ENCODE measurements at places on chromosomes 3 and 15.

- H3K27me3 ChIP-seq = peaks cover 21% of the 10 kb centered on the region
- no peak for DNase-seq
- no peak overlapping the region for H3K4me3 ChIP-seq
- no peak overlapping the region for H3K27ac ChIP-seq
- H3K4me1 ChIP-seq = peaks cover 8% of the 10 kb centered on the region
- no peaks in the 10 kb centered on the region for H3K36me3 ChIP-seq
These were observed 31.3 kb downstream of the GATM start for GRCh38 chr15:45347033-45347432.

- DNase-seq = no peak
- H3K27ac ChIP-seq = peak overlapping the region; percentile 92
- H3K4me3 ChIP-seq = no peak overlapping the region
- H3K27me3 ChIP-seq = no peaks in the 10 kb centered on the region
- peaks cover 9% of the 10 kb centered on the region for H3K36me3 ChIP-seq
These were observed 320.7 kb upstream of the GOLIM4 start for GRCh38 chr3:168416446-168416845.

GRCh38 chr3:5633960-5634359 lies 446.5 kb downstream of the EDEM1 start:
- H3K4me1 ChIP-seq = peaks cover 7% of the 10 kb centered on the region
- DNase-seq = no peak
- H3K4me3 ChIP-seq = no peak overlapping the region
- H3K27ac ChIP-seq = no peak overlapping the region

DNA sequence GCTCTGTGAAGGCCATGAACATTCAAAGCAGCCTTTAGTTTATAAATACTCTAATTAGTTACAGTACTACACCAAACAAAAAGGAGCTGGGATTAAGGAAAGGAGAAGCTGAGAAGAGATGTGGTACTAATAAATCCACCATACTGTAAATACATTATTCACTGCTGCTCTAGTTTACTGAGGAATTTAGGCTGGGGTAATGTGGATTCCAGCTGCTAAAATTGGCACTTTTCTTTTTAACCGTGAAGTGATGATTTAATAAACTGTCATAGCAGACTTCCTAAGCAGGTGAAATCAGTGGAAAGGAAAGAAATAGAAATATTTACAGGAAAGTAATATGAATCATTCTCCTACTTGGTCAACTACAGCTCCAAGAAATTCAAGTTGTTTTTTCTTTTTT lies 88.7 kb downstream of the TFG start:
- H3K4me3 ChIP-seq = no peak overlapping the region
- H3K36me3 ChIP-seq = no peaks in the 10 kb centered on the region
- no peak for DNase-seq
- H3K4me1 ChIP-seq = peaks cover 2% of the 10 kb centered on the region
- H3K27me3 ChIP-seq = peaks cover 5% of the 10 kb centered on the region

GRCh38 chr3:58157700-58158099 lies 53.1 kb downstream of the DNASE1L3 start:
- H3K4me3 ChIP-seq = no peak overlapping the region
- H3K4me1 ChIP-seq = peaks cover 29% of the 10 kb centered on the region
- DNase-seq = no peak
- H3K27me3 ChIP-seq = no peaks in the 10 kb centered on the region

DNA sequence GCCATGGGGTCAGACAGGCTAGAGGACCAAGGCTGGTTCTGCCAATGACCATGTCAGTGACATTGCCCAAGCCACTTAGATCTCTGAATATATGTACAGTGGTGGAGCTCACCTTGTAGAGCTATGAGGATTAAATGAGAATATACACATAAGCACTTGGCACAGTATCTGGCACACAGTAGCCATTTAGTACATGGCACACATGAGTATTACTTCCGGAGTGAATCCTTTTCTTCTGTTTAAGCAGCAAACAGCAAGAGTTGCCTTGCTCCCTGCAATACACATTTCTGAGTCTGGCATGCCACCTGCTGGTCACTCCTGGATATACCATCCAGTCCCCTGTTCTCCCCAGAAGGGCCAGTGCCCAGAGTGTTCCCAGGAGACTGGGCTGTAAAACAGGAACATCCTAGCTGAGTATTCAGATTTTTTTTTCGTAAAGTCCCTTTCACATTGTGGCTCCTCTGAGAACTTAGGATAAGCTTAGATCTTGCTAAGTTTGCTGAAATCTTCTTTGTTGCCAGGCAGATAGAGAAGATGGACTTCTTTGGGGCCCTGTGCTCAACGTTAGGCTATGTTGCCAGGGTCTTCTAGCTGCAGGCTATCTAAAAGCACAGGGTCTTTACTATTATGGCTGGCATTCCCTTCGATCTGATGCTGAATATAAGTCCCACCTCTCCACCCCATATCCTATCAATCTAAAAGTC lies 203.4 kb downstream of the ADAMTS9 start:
- peaks cover 7% of the 10 kb centered on the region for H3K4me1 ChIP-seq
- DNase-seq = peak; percentile 91
- H3K27me3 ChIP-seq = no peaks in the 10 kb centered on the region
- H3K36me3 ChIP-seq = no peaks in the 10 kb centered on the region

DNA sequence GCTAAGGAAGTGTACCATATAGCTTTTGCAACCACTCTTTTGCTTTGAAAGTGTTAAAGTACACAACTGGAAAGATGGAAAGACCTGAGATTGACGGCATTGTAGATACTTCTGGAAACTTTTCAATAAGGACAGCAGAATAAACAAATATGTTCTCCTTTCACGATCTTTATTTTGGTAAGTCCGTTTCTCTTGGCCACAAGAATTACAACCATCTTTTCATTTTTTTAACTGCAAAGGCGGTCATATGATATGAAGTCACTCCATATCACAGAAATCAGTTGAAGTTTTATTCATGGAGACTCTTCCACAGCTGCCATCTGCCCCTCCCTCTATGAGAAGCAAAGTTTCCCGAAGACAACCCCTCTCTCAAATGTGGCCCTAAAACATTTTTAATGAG lies 303.4 kb upstream of the ICE2 start:
- H3K36me3 ChIP-seq = no peaks in the 10 kb centered on the region
- peaks cover 62% of the 10 kb centered on the region for H3K27me3 ChIP-seq
- DNase-seq = no peak
- no peak overlapping the region for H3K4me3 ChIP-seq
- no peaks in the 10 kb centered on the region for H3K4me1 ChIP-seq
- H3K27ac ChIP-seq = no peak overlapping the region

Measured in mesothelial cell of epicardium (in vitro differentiated cells).